NCI-H748 treated with DMSO at 0.1 percent for 48 hours (cell line): ENCODE measurements at places on chromosomes 3 and 15.

GRCh38 chr15:56749982-56750381 lies 16.7 kb upstream of the ZNF280D start:
- DNase-seq, result no peak

- no peak for DNase-seq
Measured at GRCh38 chr15:100790786-100791265, 88.8 kb upstream of the ALDH1A3 start.

GRCh38 chr3:128725547-128726022 lies 398 bp upstream of the RAB7A start:
- no peak for DNase-seq

GRCh38 chr3:141387516-141387915 lies 19.2 kb downstream of the ZBTB38 start:
- DNase-seq, result no peak

- DNase-seq, result no peak
Measured at GRCh38 chr15:44500555-44500954, 36.4 kb upstream of the EIF3J start.

- DNase-seq, result no peak
Measured at GRCh38 chr3:52892625-52893311, 4.6 kb downstream of the STIMATE start.

- no peak for DNase-seq
Measured at GRCh38 chr3:25547943-25548674, 116.6 kb downstream of the TOP2B start.

GRCh38 chr15:96551196-96551595 lies 220.7 kb downstream of the NR2F2 start:
- no peak for DNase-seq

- DNase-seq, result no peak
Measured at GRCh38 chr3:196662711-196663571, 23.4 kb downstream of the NRROS start.

- no peak for DNase-seq
Measured at GRCh38 chr15:40059821-40060220, 20.8 kb upstream of the SRP14 start.

DNA sequence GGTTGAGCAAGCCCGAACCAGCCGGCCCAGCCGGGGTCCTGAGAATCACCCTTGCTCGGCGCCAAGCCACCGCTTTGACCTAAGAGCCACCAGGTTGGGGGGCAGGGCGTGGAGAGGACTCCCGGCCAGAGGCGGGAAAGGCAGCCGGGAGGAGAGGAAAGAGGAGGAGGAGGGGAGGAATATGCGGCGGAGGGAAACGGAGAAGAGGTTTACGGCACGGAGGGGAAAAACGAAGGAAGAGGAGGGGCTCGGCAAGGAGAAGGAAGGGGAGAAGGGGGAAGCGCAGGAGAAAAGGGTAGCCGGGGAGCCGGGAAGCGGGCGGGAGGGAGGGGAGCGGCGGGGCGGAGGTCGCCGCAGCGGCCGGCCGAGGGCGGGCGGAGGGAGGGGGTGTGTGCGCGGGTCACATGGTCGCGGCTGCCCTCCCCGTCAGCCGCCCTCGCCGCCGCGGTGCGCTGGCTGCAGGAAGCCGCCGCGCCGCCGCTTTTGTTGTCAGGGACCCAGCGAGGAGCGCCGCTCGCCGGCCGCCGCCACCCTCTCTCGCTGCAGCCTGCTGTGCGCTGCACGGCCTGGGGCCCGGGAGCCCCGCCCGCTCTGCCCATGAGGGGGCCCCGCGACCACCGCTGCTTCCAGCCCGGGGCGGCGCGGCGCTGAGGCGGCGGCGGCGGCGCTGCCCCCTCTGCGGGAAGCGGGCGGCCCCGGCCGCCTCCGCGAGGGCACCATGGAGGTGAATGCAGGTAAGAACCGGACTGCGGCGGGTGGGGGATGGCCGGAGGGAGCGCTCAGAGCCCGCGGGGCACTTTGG lies at the start of gene NR1D2:
NR1D2 (plus strand) TSS at position 426 of the 802 bp plus-strand sequence; CDS start at position 719, 293 bp downstream.
- peak; percentile 45 for DNase-seq

GRCh38 chr15:38674448-38674847 lies 109.8 kb upstream of the RASGRP1 start:
- no peak for DNase-seq

GRCh38 chr15:70299931-70300869 lies 202.5 kb upstream of the TLE3 start:
- DNase-seq, result no peak

DNA sequence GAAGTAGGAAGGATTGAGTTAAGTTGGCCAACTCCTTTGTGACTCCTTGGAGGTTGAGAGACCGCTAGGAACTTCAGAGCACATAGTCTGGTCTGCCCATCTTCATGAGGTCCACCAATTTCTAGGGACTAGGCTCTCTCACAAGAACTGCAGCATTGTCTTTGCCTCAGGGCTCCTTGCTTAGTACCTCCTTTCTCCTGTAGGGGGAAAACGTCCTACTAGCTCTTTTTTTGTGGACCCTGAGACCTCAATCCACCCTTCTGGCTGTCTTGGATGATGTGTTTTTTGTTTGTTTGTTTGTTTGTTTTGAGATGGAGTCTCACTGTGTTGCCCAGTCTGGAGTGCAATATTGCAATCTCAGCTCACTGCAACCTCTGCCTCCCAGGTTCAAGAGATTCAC lies 21.6 kb downstream of the REC114 start:
- no peak for DNase-seq

GRCh38 chr15:43237842-43238470 lies 17.1 kb upstream of the EPB42 start:
- no peak for DNase-seq

DNA sequence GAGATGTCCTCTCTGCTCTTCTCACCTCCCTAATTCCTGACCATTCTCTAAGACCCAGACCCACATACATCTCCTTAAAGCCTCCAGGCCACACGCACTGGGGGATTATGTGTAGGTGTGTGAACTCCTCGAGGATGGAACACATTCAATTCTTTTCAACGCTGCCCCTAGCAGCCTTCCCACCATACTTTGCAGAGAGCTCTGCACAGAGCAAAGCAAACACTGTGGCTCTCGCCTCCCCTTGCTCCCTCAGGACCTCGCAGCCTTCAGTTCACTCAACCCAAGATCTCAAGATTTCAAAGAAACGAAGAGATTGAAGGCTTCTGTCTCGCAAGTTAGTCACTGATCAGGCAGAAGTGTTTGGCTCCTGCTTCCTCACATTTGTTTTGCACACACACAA lies 6.0 kb downstream of the ACTC1 start:
- no peak for DNase-seq

DNA sequence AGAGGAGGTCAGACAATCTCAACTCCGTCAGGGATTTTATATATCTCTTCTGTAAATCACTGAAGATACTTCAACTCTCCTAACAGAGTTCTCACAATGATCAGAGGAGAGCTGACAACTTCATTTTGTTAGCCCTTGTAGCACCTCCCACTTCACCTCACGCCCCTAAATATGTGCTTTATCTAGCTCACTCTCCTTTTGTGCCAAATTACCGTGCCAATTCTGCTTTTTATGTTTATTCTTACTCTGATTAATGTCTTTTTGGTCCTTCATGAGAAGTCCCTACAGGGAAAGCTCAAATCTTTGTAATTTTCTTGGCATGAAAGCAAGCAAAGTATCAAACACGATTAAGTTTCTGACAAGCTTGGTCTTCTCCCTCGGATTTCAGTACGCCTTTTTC lies 636.1 kb upstream of the NAALADL2 start:
- DNase-seq, result no peak

DNA sequence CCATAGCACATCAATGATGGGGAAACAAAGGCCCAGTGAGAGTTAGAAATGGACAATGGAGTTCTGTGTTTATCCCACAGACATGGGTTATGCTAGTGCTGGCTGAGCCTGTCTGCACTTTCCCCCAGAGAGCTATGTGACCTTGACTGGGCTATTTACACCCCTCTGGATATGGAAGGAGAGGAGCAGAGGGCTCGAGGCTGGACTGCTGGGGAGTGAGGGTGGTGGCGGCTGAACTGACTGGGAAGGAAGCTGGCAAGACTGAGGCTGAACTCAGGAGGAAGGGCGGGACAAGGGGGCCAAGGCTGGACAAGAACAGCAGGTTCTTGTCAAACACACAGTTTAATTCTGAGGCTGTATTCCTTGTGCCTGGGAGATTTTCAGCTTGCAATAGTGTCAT lies 10.8 kb upstream of the INSYN1 start:
- DNase-seq, result no peak

- DNase-seq, result no peak
Measured at GRCh38 chr3:128152419-128153155, 694 bp upstream of the EEFSEC start.

DNA sequence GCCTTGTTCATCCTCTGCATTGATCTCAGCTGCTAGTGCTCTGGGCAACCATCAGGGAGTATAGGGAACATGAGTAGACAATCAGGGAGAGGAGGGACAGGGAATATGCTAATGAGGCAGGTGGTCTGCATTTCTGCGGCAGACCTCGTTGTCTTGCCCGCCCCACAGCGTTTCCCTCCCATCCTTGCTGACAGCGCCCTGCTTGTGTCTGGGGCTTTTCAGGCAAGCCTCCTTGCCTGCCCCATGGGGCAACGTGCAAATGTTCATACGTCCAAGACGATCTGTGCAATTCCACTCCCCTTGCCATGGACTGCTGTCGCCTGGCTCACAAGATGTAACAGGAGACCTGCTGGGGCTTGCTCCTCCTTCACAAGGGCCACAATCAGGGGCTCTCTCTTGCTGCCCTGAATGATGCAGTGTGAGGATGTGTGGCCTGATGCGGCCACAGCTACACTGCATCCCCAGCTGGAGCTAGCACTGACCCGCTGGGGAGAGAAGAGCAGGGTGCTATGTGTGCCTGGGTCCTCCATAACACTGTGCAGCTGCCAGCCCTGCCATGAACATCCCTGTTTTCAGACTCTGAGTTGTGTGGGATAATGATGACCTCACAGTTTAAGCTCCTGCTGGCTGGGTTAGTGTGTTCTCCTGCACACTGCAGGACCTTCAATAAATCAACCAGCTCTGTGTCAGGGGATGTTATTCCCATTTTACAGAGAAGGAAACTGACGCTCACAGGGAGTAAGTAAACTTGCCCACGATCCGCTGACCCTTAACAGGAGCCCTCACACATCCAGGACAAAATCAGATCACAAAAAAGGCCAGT lies 211.3 kb downstream of the KLF13 start:
- DNase-seq, result no peak

DNA sequence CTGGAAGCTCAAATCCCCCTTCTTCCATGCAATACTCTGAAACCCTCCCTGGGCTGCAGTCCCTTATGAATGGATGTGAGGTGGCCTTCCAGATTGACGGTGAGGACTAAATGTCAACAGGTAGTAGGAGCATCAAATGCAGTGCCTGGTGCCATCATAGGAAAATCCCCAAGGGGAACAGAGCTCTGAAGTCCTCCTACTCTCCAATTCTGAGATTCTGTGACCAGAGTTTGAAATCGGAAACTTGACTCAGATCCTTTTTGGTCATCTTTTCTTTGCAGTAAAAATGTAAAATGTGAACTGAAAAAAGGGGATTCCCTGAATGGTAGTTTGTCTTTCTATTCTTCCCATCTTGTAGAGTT lies 68.8 kb upstream of the TJP1 start:
- no peak for DNase-seq

GRCh38 chr3:76827701-76828226 lies 212.1 kb upstream of the ROBO2 start:
- no peak for DNase-seq

GRCh38 chr3:10929978-10930665 lies 62.4 kb upstream of the SLC6A1 start:
- DNase-seq, result no peak

DNA sequence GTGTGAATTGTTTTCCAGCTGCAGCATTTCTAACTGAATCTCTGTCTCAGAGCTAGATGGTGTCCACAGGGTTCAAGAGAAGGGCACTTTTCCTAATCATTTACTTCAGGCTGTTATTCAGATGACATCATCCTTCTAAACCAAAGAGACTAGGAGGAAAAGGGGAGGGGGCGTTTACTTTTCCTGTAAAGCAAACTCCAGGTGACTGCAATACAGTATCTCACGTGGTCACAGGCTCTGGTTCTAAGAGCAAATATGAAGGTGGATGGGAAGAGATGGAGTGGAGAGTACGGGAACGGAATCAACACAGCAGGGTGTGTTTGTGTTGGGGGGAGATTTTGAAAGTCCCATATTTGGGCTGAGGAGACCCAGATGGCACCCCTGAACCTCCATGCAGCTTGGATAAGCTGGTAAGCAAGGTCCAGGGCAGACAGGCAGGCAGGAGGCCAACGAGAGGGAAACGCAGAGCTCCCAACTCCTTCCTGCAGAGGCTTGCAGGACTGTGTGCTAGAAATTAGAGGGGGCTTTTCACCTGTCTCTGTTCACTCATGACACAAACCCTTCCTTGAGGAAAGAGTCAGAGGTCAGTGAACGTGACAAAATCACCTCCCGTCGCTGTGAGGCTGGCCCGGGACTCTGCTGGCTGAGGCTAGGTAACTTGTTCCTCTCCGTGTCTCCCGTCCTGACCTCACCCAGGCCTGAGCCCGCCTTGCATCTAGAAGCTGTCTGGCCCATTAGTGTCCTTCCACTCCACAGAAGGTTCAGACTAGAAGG lies 151.2 kb downstream of the OPA1 start:
- peak; percentile 62 for DNase-seq

DNA sequence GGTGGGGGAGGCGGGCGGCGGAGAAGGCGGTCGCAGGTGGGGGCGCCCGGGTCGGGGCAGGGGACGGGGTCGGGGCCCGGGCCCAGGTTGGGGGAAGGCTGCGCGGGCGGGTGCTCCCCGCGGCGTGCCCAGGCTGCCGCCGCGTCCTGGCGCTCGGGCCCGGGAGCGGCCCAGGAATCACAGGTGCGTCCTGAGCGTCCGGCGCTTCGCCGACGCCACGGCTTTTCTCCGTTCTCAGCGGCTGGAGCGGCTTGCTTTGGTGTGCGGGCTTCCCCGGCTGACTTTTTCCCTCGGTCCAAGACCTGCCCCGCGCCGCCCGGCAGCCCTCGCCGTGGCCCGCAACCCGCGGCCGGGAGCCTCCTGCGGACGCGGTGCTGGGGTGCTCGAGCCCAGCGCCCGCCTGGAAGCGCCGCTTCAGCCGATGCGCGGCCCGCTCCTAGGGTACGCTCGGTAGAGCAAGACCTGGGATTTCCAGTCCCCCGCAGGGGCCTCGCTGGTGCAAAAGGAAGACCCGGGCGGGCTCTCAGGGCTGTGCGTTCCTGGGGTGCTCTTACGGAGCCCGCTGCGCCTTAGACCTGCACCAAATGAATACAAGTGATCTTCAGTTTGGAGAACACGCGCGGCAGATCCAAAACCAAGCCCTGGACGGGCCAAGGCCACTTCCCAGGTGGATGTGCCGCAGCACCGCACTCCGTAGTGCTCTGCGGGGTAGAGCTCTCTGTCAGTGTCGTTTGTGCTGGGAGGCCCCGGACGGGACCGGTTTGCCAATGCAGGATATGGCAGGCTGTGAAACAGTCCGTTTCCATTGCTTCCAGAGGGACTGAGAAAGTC lies 639 bp downstream of the NIPA1 start:
- no peak for DNase-seq

DNA sequence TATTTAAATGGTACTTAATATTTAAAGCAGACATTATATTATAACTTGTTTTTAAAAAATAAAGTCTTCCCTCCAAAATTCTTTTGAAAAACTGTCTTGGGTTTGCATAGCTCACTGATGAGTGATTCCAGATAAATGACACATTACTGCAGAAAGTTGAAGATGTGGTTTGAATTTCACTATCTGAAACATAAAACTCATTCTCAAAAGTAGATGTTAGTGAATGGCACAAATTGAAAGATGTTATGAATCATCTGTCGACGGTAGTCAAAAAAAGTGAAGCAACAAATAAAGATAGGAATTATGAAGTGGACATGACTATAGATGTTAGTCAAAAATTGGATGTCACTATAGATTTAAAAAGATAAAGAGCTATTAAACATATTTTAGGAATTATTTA lies 280.5 kb downstream of the GAP43 start:
- no peak for DNase-seq
